ENCODE measurements at places on chromosomes 11 and 22.

DNA sequence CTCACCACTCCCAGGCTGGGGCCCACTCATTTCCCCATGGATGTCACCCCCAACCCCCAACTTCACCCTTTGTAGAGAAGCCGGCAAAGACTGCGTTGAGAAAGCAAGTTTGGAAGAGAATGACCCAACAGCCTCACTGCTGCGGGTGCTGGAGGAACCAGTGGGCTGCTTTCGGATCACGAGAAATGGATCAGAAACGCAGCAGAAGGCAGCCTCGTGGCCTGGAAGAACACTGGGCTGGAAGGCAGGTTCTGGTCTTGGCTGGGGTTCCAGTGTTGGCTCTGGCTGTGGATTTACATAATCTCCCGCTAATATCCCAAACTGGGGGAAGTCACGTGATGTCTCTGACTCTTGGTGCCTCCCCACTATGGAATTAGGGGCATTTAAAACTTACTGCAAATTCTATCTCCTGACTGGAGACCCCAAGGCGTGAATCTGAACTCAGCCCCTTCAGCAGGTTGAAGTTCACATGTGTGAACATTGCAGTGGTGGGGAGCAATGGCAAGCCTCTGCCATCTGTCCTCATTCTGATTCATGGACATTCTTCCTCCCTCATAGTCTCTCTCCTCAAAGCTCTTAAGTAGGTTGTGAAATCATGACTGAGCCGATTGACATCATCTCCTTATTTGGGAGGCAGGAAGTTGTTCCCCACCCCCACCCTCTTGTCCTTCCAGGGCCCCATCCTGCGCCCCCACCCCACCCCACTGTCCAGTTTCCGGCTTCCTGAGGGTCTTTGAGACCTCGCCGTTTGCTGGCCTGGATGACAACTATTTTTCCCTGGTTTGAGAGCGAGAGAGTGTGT lies 37.0 kb upstream of the TIMP3 start:
- no peak for DNase-seq

- DNase-seq = no peak
Observed at GRCh38 chr11:370070-370941, 1.0 kb downstream of the B4GALNT4 start.

GRCh38 chr11:2998073-2998850 lies 6.1 kb upstream of the NAP1L4 start:
- DNase-seq = no peak

DNA sequence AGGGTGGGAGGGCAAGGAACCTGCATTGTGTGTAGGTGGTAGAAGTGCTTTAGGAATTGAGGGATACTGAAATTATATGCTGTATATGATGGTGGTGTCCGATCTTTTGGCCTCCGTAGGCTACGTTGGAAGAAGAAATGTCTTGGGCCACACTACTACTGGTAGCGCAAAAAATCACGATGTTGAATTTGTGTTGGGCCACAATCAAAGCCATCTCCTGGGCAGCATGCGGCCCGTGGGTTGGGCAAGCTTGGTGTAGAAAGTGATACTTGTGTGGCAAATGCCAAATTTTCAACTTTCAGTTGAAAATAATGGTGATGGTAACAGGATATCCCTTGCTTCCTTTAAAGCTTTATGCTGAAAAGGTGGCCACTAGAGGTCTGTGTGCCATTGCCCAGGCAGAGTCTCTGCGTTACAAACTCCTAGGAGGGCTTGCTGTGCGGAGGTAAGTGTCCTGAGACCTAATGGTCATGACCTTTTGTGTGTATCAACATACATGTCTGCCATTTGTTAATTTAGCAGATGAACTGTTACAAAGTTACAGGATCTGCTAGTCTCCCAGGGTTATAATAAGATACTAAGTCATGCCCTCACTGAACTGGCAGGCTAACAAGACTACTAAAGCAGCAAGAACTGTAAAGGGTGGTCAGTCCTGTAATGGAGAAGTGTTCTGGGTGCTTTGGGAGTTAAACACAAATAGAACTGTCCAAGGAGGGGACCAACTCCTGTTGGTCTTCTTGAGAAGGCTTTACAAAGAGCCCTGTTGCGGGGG lies 2.9 kb downstream of the RPS3 start:
- DNase-seq = no peak

- no peak for DNase-seq
Observed at GRCh38 chr22:19109198-19110063, 12.8 kb downstream of the DGCR2 start.

GRCh38 chr22:26476705-26477340 lies 6.8 kb downstream of the HPS4 start:
- DNase-seq = no peak

DNA sequence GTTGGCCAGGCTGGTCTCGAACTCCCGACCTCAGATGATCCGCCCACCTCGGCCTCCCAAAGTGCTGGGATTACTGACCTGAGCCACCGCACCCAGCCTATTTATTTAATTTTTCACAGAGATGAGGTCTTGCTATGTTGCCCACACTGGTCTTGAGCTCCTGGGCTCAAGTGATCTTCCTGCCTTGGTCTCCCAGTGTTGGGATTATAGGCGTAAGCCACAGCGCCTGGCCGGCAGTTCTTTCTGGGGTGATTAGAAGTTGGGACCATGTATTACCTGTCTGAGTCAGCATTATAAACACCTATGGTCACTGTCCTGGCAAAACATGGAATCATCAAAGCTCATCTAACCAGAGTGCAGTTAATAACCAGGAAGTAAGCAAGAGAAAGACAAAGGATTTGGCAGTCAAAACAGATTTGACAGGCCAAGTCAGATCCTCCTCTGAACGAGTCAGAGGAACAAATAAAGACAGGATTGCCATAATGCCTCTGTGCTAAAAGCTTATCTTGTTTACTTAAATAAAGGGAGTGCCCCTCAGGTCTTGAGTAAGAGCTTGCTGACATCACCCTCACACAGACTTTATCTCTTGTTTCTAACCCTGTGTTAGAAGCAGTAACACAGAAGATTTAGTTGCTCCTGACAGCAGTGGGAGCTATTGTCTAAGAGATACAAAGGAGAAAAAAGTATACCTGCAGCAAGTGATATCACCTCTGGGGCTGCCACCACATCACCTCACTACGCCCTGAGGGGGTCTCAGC lies 3.7 kb downstream of the SERPIND1 start:
- DNase-seq = peak; percentile 8

DNA sequence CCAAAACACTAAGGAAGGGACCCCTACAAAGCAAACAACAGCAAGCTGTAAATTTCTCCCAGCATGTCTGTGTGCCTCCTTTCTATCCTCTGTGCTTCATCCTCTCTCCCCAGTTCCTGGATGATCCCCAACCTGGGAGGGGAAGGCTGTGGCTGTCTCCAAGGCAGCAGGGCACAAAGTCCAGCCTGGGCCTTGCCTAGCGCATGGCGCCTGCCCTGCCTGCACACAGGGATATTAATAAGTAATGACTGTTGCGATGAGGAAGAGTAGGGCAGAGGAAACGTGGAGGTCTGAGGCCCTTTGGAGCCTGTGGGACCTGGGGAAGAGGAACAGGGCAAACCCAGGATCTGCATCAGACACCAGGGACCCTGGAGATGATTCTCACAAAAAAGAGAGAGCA lies 2.0 kb downstream of the USH1C start:
- DNase-seq = no peak

GRCh38 chr11:65433657-65434056 lies 11.1 kb downstream of the NEAT1 start:
- no peak for DNase-seq
